Right lung (tissue), 10 donors: ENCODE measurements at places on chromosomes 5 and 9.

- no peak for DNase-seq
Observed at GRCh38 chr9:79213417-79214125, 358.2 kb upstream of the TLE4 start.

DNA sequence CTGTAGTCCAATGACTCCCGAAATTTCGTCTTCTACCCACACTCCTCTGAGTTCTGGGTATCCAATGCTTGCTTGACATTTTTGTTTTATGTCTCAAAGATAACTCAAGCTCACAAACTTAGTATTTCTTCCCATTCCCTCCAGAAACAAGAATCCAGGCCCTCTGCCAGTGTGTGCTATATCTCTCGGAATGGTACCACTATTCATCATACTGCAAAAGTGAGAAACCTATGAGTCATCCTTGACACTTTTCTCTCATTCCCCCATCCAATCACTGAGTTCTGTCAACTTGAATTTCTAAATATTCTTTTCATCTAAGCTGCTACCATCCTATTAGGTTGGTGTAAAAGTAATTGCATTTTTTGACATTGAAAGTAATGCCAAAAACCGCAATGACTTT is 9.8 kb downstream of the SLC12A2 start:
- DNase-seq = no peak

- DNase-seq = no peak
Observed at GRCh38 chr9:109937861-109938453, 158.0 kb downstream of the PALM2AKAP2 start.

DNA sequence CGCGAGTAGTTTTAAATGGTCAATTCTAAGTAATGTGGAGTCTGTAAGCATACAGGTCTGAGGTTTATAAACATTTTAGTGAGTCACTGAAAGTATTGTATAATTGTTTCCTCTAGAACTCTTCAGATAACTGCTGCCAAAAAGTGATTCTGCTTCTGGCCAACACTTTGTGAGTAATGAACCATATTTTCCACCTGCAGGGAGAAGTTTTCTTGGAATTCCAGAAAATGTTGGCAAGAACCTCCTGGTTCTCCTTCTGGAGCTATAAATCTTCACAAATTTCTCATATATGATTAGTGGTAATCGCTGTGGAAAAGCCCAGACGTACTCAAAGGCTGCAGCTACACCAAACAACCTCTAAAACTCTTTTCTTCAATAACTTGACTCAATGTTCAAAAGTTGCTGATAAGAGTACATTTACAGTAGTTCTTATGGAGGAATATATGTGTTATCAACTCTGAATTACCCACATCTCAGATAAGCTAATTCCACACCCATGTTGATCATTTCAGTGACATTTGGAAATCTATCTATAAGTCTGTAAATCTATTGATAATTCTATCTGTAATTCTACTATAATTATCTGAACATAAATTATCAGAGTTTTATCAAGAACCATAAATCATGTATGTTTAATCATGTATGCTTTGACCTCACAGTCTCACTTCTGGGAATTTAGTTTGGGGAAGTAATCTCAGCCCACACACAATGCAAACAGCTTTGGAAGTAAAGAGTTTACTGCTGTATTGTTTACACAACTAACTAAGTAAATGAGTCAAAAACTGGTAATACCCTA is 74.1 kb downstream of the FNBP1 start:
- no peak for DNase-seq

GRCh38 chr9:89378541-89378940 is 60.2 kb downstream of the SECISBP2 start:
- no peak for DNase-seq

- peak; percentile 60 for DNase-seq
Observed at GRCh38 chr5:120464627-120465435, 731 bp downstream of the PRR16 start.

- no peak for DNase-seq
Observed at GRCh38 chr5:142446131-142446959, 121.5 kb upstream of the SPRY4 start.

DNA sequence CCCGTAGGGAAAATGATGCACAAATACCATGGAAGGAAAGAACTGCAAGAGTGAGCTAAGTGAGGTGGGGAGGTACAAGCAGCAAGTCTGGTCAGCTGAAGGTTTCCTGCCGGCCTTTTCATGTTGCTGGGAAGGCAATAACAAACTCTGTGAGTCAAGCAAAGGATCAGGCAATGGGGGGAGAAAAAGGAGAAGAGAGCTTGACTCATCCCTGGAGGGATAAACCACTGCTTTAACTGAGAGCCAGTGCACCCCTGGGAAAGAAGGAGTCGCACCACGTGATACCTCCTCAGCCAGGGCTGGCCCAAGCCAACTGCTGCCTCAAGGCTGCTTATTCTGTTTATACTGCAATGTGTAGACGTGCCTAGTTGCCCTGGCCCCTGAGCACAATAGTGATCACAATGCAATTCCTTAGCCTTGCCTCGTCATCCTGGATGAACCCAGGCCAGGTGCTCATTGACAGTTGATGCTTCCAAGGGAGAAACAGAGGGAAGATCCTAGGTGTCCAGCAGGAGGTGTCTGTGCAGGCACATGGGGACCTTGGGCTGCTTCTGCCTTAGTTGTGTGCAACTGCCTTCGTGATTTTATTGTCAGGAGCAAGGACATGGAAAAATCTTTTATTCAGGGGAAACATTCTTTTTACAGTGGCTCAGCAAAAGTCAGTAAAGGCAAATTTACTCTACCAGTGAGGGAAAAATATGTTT is 203.0 kb upstream of the TUT7 start:
- no peak for DNase-seq

GRCh38 chr9:120741701-120742100 is 27.4 kb upstream of the MEGF9 start:
- DNase-seq = no peak

- no peak for DNase-seq
Observed at GRCh38 chr9:89442981-89443814, 54.7 kb downstream of the SEMA4D start.

DNA sequence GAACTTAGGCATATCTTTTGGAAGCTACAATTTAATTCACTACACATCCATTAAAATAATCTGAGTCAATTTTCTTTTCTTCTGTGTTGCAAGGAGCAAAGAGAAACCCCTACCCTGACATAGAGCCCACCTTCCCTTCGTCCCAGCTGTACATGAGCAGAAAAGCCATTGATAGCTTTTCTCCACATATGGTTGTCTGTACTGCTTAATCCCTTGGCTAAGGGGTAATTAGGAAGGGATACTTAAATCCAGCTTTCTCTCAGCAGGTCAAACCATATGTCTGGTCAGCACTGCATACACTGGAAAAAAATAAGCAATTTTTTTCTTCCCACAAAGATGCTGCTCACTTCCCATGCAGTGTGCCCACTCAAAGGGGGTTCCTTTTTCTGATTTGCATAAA is 94.7 kb upstream of the RAD23B start:
- DNase-seq = no peak

DNA sequence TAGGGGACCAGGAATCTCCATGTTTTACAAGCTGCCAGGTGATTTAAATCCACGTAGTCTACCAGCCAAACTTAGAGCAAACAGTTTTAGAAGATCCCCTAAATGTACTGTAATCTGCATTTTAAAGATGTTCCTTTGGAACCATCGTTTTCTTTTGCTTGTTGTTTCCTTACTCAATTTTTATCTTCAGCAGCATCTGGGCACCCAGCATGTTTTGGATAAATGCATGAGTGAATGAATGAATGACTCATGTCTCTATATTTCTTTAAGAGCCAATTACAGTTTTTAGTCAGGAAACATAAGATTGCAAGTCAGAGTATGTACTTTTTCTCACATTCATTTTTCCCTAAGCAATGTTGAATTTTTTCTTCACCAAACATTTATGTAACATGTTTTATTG is 123.0 kb downstream of the HACD4 start:
- DNase-seq = no peak

GRCh38 chr5:180908998-180909731 is 10.2 kb downstream of the BTNL8 start:
- DNase-seq = no peak

- no peak for DNase-seq
Observed at GRCh38 chr5:73370640-73371583, 77.7 kb downstream of the FOXD1 start.

GRCh38 chr5:97547430-97547829 is 364.4 kb upstream of the RIOK2 start:
- DNase-seq = no peak

GRCh38 chr5:115456539-115457040 is 88.0 kb downstream of the FEM1C start:
- no peak for DNase-seq

DNA sequence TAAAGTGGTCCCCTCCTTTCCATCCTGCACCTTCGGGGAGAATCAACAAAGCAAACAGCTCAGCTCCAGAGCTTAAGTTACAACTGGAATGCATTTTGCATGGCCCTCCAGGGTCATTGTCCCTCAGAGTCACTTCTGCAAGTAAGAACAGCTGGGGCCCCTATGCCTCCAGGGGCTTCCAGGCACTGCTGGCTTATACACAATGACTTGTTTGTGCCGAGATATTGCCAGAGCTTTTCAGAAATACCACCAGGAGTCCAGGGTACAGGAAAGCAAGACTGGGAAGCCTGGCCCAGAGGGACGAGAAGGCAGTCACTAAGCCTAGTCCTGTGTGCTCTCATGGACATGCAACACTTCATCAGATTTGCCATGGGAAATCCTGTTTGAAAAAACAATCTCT is 11.3 kb downstream of the FRMD3 start:
- DNase-seq = no peak

GRCh38 chr5:138386290-138386689 is 33.8 kb downstream of the KDM3B start:
- DNase-seq = no peak

DNA sequence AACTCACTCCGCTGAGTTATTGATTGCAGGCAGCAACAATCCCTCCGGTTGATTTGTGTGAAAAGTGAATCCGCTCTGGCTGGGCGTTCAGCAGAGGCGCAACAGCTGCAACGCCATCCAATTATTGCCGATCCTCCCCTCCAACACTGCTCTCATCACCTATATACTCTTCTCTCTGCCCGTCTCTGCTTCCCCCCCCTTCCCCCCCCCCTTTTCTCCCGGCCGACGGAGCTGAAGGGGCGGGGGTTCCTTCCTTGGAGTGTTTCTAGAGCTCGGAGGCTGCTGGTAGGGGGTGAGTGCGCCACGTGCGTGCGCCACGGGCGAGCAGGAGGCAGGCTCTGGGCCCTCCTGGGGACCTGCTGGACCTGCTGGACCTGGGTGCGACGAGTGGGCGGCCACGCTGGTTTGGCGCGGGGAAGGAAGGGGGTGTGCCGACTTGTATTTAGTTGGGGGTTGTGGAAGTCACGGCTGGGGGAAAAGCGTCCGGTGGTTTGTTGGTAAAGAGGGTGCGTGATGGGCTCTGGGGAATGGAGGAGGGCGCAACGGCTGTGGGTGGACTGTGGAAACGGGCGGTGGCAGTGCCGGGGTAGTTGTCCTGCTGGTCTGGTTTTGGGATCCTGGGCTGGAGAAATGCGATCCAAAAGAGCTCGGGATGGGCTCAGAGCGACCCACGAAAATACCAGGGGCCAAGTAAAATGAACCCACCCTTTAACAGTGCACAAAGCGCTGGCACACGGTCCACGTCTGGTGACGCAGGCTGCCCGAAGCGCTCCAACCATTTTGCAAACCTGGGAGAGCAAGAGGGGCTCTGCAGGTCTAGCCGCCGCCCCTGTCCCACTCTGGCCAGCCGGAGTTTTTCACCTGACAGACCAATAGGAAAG is 6.4 kb upstream of the MEF2C start:
- DNase-seq = peak; percentile 80

DNA sequence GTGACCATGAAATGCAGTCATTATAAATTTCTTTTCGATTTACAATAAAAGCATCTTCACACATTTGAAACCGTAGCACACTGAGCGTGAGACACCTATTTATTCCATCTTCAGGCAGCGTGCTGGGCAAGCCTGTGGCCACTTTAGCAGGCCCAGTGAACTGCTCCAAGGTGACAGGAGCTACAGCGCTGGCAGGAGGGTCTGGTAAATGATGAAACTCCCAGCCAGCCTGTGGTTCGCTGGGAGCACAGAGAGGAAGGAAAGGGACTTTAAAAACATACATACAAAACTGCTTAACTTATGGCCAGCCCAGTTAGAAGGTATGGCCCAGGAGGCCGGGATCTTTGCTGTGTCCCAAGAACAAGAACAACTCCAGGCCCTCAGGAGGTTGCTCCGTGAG is 5.1 kb downstream of the RAPGEF1 start:
- no peak for DNase-seq

DNA sequence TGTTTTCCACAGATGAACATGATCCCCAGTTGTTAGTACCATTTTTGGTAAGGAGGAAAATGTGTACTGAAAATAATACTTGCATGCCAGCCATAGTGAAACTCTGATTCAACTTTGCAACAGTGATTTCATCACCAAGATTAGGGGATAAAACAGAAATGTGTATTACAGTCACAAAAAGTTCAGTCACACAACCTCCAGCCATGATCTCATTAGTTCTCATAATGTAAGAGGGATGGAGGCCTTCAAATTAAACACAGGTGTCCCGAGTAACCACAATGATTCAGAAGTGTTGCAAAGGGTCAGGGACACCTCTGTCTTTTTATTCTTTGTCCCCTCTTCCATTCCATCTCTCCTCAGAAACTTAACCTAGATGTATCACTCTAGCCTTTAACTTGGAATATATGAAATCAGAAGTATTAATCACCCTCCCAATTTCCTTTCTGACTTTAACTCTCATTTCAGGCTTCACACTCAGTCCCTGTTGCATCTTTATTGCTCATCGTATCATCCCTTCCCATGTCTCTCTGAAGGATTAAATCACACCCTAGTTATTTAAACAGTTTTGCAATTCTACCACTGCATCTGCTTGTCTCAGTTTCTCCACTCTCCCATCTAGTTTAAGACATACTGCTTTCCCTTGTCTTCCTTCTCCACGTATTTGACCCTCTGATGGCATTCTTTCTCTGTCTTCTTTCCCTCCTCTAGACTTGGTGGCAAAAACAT is 291.2 kb downstream of the ADAMTS6 start:
- no peak for DNase-seq

GRCh38 chr9:134068744-134069479 is 1.1 kb upstream of the BRD3 start:
- no peak for DNase-seq

DNA sequence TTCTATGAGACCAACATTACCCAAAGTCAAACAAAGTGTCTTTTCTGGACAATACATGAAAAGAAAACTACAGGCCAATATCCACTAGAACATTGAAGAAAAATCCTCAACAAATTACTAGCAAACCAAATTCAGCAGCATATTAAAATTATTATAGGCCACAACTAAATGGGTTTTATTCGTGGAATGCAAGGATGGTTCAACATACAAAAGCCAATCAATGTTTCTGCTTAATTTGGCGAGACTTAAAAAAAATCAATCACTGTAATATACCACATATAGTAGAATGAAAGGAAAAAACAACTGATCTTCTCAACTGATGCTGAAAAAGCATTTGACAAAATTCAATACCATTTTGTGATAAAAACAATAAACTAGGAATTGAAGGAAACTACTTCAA is 51.8 kb upstream of the FNIP1 start:
- no peak for DNase-seq

GRCh38 chr5:81246697-81247096 is 13.6 kb downstream of the CKMT2 start:
- no peak for DNase-seq

DNA sequence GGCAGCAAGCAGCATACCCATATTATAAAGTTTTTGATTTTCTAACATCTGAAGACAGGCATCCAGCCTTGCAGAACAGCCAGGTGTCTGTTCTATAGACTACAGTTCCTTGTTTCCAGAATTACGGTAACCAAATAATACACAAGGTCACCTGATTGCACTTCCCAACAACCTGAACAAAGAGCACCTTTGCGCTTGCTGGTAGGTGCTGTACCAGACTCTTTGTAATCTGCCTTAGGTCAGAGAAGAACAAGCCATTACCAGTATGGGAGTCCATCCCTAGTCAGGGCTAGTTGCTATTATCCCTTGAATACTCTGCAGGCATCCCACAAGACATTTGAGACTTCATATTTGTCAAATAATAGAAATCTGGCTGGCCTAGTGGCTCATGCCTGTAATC is 256.2 kb downstream of the ARRDC3 start:
- no peak for DNase-seq
